ENCODE measurements at places on chromosomes 6 and 20.

DNA sequence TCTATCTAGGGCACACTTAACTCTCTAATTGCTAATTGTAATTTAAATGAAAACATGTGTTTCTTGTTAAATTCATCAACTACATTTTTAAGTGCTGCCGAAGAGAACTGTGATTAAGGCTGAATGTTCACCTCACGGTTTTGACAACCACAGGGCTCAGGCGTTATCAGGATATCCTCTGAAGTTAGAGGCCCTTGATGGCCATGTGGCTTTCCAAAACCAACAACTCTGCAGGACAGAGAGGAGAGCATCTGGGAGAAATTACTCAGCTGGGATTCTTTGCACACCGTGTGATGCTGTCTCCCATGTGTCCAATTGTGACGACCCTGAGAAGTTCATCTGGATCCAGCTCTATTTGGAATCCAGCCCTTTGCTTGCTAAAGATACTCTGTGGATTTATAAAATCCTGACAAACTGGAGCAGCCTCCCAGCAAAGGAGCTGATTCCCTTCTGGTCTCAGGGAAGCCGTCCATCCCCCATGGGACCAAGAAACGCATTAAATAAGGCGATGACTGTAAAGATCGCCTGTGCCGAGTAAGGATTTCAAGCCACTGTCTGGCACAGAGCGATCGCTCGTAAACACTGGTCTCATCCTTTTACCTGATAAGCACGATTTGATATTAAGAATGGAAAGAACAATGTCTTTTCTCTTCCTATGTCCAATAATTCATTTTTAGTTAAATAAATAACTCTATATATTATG lies 401.1 kb downstream of the CD83 start:
- no peak for DNase-seq

GRCh38 chr6:90495216-90495817 lies 91.6 kb downstream of the MAP3K7 start:
- DNase-seq = no peak

GRCh38 chr20:44790638-44791393 lies 19.5 kb downstream of the RIMS4 start:
- no peak for DNase-seq

GRCh38 chr6:110348961-110349690 lies 9.0 kb downstream of the METTL24 start:
- no peak for DNase-seq

- DNase-seq = no peak
Observed at GRCh38 chr6:151073701-151074100, 166.1 kb upstream of the AKAP12 start.

DNA sequence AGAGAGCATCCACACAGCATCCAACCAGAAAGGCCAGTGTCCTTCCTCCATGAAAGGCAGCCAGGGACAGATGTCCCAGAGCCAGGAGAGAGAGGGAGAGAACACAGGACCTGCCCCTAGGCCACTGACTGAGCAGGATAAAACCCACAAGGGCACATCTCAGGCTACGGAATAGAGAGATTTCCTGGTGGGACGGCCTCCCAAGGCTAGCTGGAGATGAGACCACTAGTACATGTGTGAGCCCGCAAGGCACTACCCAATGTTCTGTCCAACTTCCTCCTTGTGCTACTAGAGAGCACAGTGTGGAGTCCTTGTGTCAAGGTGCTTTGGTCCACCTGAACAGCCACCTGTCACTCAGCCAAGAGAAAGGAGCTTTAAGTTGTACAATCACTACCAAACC lies 44.2 kb downstream of the PLCG1 start:
- DNase-seq = no peak

DNA sequence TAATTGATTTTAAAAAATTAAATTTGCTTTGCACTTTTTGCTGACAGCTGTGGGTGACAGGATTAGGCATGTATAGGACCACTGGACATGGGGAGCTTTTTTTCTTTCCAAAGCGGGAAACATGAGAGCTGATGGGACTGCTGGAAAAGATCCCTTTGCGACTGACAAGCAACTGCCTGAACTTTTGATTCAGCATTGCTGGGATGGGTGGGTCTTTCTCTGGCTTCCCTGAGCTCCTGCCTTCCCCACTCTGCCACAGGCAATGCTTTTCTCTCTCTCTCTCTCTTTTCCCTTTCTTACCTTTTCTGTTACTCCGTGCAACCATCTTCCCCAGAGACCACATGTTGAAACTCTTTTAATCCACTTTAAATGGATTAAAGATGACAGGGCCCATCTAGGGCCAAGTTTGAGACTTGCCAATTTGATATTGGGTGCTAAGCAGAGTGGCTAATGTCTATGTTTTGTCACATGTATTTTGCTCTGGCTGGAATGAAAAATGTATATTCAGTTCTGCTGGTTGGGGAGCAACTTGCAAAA lies 33.5 kb upstream of the TPD52L1 start:
- no peak for DNase-seq

DNA sequence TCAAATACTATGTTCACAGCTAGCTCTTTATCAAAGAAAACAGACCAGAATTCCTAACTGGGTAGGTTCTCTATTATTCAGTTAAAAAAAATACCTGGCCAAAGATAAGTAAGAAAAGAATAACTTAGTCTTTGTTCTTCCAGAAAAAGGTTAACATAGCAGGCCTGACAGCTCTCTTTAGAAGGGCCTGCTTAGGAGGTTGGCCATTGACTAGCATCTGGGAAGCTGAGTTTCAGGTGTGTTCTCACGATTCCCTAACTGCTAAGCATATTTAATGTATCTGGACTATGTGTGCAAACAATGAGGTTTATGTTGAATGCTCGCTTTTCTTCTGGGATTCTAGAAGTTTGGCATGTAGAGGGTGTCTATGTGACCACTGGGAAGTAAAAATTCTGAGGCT lies 618.9 kb downstream of the HACE1 start:
- no peak for DNase-seq

GRCh38 chr6:17938901-17939300 lies 48.5 kb downstream of the KIF13A start:
- DNase-seq = peak; percentile 56

DNA sequence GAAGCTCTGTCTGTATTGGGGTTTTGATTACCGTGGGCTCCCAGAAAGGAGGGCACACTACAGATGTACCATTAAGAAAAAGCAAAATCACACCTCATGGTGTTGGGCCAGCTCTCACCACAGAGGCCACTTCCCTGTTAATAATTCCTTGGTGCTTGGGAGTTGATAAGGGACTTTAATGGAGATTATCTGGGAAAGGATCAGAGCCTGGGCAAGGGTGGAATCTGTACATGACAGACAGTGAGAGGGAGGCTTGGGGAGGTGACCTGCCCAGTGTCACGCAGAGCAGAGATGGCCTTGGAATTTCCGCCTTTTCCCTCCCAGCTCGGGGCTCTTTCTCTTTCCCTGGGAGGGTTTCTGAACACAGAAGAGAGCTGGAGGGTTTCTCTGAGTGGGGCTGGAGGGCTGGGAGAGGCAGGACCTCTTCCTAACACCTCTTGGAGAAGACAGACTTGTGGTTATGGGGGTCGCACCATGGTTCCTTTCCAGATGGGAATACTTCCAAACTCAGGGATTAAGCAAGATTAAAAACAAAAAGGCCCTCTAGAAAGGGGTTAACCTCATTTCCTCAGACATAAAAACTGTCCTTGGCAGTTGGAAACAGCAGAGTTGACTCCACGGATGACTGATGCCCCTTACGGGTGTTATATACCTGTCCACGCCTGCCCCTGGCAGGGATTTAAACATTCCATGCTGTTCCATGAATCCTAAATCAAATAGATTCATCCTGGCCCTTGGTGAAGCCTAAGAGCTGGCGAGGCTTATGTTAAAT lies 16.8 kb upstream of the KCNK16 start:
- DNase-seq = no peak

- no peak for DNase-seq
Observed at GRCh38 chr6:159762681-159763293, 942 bp downstream of the ACAT2 start.

GRCh38 chr6:3088446-3088845 lies 20.2 kb downstream of the RIPK1 start:
- no peak for DNase-seq

GRCh38 chr6:27617700-27618689 lies 145.1 kb upstream of the ZNF184 start:
- DNase-seq = peak; percentile 62

- DNase-seq = peak; percentile 66
Observed at GRCh38 chr20:25553819-25554296, 31.5 kb downstream of the NINL start.

- no peak for DNase-seq
Observed at GRCh38 chr6:23910420-23910819, 215.6 kb upstream of the NRSN1 start.

- no peak for DNase-seq
Observed at GRCh38 chr6:148323344-148323743, 19.3 kb upstream of the SASH1 start.

DNA sequence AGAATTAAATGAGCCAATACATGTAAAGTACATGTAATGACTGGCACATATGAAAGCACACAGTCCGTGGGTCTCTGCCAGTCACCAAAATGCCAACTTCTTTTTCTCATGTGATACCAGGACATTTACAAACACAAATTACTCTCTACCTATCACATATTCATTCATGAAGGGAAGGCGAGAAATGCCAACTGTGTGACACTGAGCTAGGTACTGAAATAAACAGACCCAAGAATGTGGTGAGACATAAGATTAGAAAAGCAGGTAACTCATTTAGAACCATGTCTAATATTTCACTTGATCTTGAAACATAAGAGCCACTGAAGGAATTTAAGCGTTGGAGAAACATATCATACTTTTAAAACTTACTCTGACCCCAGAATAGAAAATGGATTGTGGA lies 41.4 kb downstream of the HBS1L start:
- DNase-seq = no peak

DNA sequence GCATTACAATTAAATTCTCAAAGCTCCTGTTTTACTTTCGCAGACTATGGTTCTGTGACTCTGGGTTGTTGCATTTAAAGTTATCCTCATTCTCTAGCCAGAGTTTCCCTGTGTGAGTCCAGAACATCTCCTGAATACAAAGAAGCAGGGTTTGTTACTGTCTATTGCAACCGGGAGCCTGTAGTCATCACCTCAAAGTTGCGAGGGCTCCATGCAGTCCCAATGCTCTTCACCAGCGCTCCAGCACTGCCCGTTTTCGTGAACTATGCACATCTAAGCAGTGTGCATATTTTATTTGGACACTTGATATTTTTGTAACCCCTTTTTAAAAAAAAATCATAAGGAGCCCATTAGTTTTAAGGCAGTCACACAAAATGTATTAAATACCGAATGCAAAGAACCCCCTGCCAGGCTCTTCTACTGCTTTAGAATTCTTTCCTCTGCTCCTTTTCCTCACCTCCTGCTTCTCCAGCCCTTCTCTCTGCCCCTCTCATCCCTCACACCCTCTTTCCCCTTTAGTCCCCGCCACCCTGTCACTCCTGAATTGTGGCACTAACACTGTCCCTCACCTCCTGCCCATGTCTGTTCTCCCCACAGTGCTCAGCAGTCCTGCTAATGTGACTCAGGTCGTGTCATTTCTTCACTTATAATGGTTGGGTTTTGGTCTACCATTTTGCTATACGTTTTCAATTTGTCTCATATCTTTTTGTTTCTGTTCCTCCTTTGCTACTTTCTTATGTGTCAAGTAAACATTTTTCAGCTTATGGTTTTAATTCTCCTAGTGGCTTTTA lies 1.1 kb upstream of the HLA-C start:
- DNase-seq = no peak

DNA sequence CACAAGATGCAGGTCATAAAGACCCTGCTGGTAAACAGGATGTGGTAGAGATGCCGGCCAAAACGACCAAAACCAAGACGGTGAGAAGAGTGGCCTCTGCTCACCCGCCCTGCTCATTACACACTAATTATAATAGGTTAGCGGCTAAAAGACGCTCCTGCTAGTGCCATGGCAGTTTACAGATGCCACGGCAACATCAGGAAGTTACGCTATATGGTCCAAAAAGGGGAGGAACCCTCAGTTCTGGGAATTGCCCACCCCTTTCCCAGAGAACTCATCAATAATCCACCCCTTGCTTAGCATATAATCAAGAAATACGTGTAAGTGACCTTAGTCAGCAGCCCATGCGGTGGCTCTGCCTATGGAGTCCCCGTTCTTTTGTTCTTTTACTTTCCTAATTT lies 17.6 kb downstream of the BHLHE23 start:
- no peak for DNase-seq

DNA sequence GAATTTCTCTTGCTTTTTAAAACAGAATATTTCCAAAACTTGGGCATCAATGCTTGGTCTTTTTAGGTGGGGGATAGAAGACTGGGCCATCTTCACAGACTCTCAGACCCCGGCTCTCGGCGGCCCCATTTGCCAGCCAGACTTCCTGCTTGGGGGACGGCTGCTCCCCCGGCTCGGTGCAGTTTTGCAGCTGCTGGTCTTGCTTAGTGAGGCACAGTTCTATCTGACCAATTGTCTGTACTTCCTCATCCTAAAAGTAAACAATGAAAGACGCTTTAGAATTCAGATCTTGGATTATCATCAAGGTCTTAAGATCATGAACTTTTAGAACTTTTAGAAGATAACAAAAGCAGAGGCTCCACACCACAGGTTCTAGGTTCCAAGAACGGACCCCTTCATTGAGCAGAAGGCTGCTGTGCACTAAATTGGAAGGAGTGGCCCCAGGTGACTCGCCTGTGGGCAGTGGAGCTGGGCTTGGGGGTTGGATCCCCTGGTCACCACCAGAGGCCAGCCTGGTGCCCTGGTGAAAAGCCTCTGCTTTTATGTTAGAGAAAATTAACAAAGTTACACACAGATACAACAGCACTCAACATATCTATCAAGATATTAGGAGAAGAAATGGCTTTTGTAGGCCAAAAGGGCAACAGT lies 26.7 kb downstream of the RNASET2 start:
- DNase-seq = no peak

GRCh38 chr20:1776681-1777475 lies 118.3 kb upstream of the SIRPA start:
- peak; percentile 93 for DNase-seq

DNA sequence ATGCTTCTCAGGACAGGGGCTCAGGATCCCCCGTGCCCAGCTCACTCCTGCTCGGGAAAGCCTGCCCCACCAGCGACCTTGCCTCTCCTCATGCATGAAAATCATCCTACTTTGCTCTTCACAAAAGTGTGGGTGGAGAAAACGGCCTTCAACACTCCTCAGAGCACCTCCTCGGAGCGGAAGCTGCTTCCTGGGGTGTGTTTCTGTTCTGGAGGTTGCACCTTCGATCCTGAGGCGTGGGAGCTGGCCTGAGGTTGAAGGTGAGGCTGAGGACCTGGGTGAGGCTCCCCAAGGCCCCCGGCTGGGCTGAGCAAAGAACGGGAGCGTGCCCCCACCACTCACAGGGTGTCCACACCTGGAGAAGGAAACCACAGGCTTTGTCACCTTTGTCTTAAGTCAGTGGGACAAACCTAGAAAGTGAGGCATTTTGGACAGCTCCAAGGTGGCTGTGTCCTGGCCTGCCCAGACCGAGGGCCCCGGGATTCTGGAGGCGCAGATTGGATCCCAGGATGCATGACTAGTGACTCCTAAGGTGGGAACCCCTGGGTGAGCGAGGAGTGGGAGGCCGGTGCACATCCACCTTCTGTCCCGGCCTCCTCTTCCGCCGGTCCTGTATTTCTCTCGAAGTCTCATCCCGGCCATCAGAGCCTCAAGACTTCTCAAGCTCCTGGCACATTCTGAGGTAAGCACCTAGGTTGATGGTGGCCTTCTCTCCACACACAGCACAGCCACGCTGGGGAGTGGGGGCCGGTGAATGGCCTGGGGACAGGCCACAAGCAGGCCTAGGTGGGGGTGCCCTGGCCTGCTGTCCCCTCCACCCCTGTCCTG lies 104.7 kb downstream of the TMEM242 start:
- no peak for DNase-seq

Measured in fibroblast of pulmonary artery (primary cell).